Osteocyte (in vitro differentiated cells): ENCODE measurements at places on chromosomes 1 and 21.
A peak's percentile ranks its signal among the peaks of the same experiment; 100 is the strongest.

DNA sequence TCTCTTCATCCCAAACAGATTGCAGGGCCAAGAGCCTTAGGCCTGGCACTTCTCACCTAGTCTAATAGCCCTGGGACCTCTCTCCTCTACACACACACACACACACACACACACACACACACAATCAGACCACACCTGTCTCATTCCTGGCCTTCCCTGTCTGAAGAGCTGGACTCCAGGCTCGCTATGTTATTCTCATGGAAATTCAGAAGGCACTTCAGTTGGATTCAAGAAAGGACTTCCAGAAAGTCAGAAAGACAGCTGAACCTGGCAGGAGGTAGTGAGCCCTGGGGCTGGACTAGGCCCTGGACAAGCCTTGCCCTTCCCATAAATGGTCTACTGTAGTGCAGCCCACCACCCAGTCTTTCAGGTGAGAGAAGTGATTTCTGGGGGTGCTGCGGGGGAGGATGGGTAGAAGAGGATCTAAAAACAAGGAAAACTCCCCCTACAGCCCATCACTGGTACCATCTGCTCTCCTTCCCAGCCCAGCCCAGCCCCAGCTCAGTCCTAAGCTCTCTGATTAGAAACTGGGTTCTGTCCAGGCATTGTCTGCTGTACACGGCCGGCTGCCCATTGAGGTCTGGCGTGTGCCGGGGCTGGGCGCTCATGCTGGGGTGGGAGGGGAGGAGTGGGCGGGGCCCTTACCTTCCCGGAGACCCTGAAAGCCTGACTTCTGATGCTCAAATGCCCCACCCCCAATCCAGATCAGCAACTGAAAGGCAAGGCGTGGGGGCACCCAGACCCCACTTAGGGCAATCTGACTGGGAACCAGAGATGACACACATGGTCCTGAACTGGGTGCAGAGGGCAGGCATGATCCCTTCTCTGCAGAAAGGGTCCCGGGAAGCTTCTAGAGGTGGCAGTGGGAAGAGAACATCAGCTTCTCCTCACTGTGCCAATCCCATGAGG lies 2.5 kb downstream of the KIF21B start:
- no peak overlapping the region for H3K27ac ChIP-seq
- H3K27me3 ChIP-seq, result peaks cover 5% of the 10 kb centered on the region
- peaks cover 45% of the 10 kb centered on the region for H3K4me1 ChIP-seq
- H3K4me3 ChIP-seq, result no peak overlapping the region

DNA sequence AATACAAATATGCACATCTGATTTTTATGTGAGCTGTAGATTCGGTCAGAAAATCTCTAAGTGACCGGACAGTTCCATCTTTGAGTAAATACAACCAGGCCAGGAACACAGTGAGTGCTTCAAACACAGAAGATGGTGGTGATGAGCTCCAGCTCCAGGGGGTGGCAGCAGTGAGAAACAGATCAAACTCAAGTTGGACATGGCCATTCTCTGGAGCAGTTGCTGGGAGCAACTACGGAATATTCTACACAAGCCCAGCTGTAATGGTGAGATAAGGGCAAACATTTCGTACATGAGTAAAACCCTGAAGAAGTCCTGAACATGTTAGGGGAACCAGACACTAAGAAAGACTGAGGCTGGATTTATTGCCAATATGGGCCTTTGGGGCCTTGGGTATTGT lies 100.7 kb downstream of the BARHL2 start:
- H3K4me3 ChIP-seq, result no peak overlapping the region
- DNase-seq, result no peak

DNA sequence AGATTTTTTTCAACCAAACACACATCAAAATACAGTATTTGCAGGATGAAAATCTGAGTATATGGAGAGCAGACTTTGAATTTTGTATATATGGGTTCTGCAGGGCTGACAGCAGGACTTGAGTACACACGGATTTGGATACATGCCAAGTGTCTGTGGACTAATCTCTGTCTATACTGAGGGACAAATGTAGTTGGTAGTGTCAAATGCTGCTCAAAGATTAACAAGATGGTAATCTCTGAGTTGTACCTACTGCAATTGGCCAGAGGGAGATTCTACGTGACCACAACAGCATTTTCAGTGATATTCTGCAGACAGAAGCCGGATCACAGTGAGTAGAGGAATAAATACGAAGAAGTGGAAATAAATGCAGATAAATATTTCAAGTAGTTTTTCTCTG lies 43.4 kb downstream of the SHCBP1L start:
- peaks cover 23% of the 10 kb centered on the region for H3K27me3 ChIP-seq
- no peaks in the 10 kb centered on the region for H3K36me3 ChIP-seq
- no peak for DNase-seq
- no peaks in the 10 kb centered on the region for H3K4me1 ChIP-seq
- H3K27ac ChIP-seq, result no peak overlapping the region
- no peak overlapping the region for H3K4me3 ChIP-seq

DNA sequence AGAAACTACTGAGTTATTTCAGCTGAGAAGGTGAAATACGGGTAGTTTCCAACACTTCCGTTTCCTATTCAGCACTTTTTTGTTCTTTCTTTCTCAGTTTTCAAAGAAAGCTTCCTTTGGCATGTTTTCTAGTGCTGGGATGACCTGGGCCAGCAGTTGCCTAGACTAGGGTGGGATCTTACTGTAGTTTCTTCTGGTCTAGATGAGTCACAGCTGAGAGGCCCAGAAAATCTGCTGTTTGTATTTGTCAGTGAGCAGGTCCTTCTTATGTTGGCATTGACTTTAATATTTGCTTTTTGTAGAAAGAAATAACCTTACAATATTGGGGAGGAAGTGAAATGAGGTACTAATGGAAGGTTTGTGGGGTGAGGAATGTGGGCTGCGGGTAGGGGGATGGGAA lies 22.2 kb downstream of the C1orf21 start:
- DNase-seq, result no peak
- H3K4me3 ChIP-seq, result peak overlapping the region; percentile 7
- H3K27ac ChIP-seq, result peak overlapping the region; percentile 74
- H3K4me1 ChIP-seq, result peaks cover 21% of the 10 kb centered on the region

DNA sequence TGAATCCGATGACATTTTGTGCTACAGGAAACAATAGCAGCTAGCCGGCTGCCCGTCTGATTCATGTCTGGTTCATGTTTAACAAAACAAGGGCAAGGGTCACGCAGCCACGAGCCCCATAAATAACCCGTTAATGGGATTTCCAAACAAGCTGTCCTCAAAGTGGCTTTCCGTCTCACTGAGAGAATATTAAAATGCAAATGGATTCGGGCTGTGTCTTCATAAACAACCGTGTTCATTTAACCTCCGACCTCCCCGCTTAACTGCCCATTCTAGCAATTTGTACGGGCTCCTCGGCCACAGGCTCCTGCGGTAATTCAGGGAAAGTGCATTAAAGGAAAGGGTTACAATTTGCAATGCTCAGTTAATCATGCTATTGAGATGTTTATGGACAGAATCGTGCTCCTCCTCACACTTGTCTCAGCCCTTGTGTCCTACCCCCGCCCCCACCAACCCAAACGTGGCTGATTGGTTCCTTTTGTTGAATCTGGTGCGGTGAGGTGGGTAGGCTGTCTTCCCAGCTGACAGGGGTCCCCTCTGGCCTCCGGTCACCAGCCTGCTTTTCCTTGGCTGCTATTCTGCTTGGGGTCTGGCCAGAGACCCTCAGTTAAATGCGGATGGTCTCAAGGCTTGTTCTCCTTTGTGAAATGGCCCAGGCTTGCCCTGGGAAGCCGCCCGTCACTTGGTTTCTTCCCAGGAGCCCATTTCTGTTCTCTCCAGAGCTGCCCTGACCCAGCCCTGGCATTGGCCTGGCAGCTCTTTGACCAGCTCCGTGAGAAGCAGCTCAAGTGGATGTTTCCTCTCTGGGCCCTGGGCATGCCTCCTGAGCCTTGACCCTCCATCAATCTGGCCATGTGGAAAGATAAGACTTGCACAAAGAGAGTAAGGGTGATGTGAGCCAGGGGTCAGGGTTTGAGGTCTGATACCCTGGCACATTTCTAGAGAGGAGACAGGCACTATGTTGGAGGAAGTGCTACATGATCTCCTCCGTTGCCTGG lies 200.7 kb upstream of the POU3F1 start:
- H3K36me3 ChIP-seq, result no peaks in the 10 kb centered on the region
- no peak for DNase-seq
- H3K4me1 ChIP-seq, result peaks cover 6% of the 10 kb centered on the region
- H3K4me3 ChIP-seq, result no peak overlapping the region
- peaks cover 17% of the 10 kb centered on the region for H3K27me3 ChIP-seq
